ENCODE measurements at places on chromosomes 2 and 18.
A peak's percentile ranks its signal among the peaks of the same experiment; 100 is the strongest.

DNA sequence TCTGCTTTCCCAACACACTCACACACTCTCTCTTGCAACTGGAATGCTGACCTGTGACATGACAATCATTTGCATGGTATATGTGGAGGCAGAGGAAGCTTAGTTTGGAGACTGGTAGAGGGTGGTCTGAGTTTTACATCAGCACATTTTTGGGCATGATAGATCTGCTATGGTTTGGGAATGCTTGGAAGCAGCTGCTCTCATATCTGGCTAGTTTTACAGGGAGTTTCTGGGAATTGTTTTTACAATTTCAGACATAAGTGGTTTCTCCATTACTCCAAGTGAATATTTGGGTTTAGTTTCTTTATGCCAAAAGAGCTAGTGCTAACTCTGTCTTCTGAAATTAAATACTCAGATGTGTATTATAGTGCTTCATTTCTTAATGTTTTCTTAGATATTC is 977.6 kb downstream of the SUCLG1 start:
- DNase-seq, result no peak

- DNase-seq, result no peak
Measured at GRCh38 chr2:195664528-195664927, 7.5 kb downstream of the SLC39A10 start.

DNA sequence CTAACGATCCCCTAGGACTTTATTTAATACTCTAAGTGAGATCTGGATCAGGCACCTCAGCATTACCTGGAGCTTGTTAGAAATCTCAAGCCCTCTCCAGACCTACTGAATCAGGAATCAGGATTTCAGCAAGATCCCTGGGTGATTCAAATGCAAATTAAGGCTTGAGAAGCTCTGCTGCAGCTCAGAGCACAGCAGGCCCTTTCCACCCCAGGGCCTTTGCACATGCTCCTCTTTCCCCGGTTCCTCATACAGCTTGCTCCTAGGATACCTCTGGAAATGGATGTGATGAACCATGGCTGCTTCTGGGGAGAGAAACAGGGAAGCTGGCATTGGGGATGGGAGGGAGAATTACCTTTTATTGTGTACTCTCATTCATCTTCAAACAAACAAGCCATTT is 40.3 kb upstream of the MGAT4A start:
- DNase-seq, result no peak

DNA sequence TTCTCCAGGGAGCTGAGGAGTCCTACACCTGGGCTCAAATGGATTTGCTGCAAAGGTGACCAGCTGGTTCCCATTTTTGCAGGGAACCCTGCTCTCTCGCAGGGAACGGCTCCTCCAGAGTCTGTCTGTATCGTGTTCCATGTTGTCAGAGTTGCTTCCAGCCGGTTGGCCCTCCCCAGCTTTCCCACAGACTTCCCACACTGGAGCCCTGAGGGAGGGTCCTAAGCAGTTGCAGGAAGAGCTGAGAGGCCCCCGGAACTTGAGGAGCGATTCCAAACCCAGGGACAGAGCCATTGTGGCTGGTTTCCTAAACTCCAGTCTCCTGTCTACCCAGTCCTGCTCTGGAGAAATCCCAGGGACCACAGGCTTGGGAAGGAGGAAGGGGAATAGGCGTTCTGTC is 121.7 kb upstream of the PPP1CB start:
- DNase-seq, result no peak

DNA sequence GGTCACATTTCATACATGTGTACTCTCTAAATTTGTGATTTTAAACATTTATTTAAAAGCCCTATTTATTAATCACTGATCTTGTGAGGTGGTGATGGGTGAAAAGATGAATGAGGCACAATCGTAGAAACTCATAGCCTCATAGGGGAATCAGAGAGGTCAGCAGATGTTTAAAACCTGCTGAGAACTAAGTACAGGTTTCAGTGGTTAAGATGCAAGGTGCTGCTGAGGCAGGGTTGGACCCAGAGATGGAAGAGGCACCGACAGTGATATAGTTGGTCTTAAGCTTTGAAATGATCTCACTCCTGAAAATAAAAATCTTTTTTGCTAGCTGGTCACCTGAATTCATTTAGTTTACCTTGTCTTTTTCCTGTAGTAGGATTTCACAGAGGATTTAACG is 49.6 kb downstream of the LINC00305 start:
- DNase-seq, result no peak

GRCh38 chr18:9705183-9705829 is 2.8 kb upstream of the RAB31 start:
- DNase-seq, result no peak

DNA sequence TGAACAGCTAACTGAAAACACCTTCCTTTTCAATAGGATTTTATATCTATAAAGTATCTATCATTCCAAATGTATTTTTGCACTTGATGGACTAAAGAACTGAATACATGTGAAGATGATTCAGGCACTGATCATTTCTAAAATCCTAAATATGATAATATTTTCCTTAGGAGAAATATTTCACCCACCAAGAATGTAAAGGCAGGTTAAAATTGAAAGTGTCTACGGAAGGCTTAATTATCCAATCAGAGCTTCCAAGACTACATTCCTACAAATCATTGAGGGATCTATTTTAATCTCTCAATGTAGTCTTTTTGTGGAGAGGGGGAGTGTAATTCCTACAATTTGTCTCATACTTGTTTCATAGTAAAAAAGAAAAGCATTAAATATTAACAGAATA is 3.6 kb downstream of the GALNT3 start:
- DNase-seq, result no peak

DNA sequence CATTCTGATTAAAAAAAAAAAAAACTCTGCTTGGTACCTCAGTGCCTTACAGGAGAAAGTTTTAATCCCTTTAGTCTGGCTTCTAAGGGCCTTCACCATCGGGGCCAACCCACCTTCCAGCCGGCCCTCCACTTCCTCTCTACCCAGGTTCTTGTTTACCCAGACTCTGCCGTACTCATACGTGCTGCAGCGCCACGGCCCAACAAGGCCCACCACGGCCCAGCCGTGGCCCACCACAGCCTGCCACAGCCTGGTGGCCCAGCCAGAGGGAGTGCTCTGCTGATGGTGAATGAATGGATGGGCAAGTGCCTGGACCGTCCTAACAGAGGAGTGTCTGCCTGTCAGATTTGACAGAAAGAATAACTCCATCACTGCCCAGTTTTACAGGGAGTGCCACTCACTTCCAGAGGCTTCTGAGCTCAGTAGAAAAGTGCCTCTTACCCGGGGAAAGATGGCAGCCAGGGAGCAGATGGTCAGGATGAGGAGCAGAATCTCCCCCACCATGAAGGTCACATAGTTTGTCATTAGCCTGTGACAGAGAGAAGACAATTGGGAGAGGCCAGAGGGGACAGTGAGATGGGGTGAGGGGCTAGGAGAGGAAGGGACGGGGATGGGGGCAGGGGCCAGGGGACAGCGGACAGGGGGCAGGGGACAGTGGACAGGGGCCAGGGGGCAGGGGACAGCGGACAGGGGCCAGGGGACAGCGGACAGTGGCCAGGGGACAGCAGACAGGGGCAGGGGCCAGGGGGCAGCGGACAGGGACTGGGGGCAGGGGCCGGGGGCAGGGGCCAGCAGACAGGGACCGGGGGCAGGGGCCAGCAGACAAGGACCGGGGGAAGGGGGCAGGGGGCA is 38.2 kb downstream of the CENPO start:
- no peak for DNase-seq

DNA sequence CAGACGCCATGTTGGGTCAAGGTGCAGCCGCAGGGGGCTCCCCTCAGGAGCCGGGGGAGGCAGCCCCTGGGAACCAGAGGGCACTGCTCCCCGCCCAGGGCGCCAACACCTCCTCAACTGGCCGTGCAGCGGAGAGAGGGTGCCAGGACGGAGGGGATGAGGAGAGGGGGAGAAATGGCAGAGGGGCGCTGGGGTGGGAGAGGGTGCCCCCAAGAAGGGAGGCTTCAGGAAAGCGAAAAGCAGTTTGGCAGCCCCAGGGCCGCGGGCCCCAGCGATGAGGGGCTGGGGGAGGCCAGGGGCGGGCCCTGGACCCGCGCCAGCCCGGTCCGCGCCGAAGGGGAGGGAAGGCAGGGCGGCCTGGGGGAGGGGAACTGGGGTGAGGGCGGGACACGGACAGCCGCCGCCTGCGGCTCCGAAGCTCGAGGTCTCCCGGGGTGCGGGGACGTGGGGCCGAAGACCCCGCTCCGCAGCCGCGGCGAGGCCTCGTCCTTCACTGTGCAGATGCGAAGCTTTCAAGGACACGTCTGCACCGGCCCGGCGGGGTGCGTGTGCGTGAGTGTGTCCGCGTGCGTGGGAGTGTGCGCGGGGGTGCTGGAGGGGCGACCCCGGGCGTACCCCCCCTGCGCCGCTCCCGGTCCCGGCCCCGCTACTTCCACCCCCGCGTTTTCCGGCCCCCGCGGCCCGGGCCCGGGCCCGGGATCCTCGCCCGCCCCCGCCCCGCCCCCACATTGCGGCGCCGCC is 1.4 kb downstream of the DNMT3A start:
- no peak for DNase-seq

DNA sequence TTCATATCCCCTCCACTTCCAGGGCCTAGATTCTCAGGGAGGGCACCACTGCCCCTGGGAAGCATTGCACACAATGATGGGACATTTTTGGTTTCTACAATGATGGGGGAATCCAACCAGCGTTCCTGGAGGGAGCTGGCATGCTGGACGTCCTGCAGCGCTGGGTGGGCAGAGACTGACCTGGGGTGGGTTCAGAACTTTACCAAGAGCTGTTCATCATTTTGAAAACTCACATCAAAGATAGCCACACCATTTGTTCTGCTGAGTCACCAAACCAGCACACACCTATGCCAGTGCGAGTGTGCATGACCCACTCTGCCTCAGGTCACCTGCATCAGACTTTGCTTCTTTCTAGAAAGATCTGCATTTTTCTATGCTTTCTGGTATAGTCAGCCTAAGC is 14.1 kb upstream of the ARMC9 start:
- DNase-seq, result no peak

DNA sequence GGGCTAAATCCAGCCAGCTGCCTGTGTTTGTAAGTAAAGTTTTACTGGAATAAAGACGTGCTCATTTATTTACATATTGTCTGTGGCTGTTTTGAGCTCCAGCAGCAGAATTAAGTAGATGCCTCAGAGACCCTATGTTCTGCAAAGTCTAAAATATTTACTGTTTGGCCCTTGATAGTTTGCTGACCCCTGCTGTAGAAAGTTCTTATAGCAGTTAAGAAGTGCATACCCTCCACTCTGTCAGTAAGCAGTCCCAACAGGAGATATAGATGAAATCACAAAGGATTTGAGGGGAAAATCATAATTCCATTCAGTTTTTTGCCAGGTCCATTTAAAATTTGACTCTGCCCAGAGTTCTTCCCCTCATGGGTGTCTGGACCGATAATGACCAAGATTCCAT is 50.1 kb upstream of the ITM2C start:
- no peak for DNase-seq

DNA sequence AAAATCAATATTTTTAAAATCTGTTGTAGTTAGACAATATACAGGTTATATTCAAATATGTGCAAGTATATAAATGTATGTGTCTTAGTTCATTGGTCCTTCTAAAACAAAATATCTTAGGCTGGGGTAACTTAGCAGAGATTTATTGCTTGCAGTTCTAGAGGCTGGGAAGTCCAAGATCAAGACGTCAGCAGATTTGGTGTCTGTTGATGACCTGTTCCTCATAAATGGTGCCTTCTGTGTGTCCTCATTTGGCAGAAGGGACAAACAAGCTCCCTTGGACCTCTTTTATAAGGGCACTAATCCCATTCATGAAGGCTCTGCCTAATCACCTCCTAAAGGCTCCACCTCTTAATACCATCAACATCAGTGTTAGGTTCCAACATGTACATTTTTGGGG is 31.3 kb downstream of the ABI2 start:
- no peak for DNase-seq

GRCh38 chr2:173981520-173981919 is 16.3 kb upstream of the SP3 start:
- no peak for DNase-seq

GRCh38 chr2:206023183-206023582 is 62.8 kb downstream of the INO80D start:
- DNase-seq, result no peak

- no peak for DNase-seq
Measured at GRCh38 chr2:170298115-170298514, 120.2 kb downstream of the MYO3B start.

GRCh38 chr2:98551316-98551715 is 57.0 kb downstream of the COA5 start:
- DNase-seq, result peak; percentile 34

GRCh38 chr2:157184161-157184895 is 73.2 kb upstream of the GALNT5 start:
- DNase-seq, result no peak

DNA sequence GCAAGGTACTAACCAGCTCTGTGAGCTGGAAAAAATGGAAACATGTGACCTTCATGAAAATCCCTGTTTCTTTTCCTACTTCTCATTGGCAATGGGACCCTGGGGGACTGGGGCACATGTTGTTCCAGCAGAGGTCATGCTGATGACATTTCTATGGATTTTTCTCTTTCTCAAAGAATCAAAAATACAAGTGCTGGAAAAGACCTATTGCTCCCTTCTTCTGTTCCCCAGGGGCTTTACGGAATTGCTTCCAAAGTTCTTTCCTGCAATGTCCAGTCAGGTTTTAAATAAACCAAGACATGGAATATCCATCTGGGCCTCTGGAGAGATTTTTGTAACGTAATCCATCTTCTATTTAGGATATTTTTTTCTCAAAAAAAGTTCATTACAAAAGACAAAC is 1006.1 kb upstream of the CELF4 start:
- no peak for DNase-seq

GRCh38 chr18:76466410-76466991 is 28.5 kb downstream of the ZNF516 start:
- DNase-seq, result no peak

- peak; percentile 41 for DNase-seq
Measured at GRCh38 chr2:149040451-149040850, 2.0 kb downstream of the LYPD6B start.

- no peak for DNase-seq
Measured at GRCh38 chr18:58106289-58107070, 62.5 kb downstream of the NEDD4L start.

GRCh38 chr2:169109502-169110409 is 40.4 kb downstream of the DHRS9 start:
- peak; percentile 55 for DNase-seq

- no peak for DNase-seq
Measured at GRCh38 chr2:72886505-72887031, 640 bp upstream of the SPR start.
